Hematopoietic multipotent progenitor cell treated with erythropoietin and hydrocortisone succinate and interleukin-3 and kit ligand, for 6 days (in vitro differentiated cells): ENCODE measurements at places on chromosomes 5 and 9.

GRCh38 chr9:18358325-18358724 is 115.6 kb upstream of the ADAMTSL1 start:
- DNase-seq = no peak

GRCh38 chr5:93603793-93604643 is 21.0 kb downstream of the NR2F1 start:
- no peak for DNase-seq

- no peak for DNase-seq
These were observed 164.5 kb downstream of the PIK3R1 start for GRCh38 chr5:68380078-68380477.

GRCh38 chr9:91179237-91180138 is 182.2 kb downstream of the AUH start:
- no peak for DNase-seq

DNA sequence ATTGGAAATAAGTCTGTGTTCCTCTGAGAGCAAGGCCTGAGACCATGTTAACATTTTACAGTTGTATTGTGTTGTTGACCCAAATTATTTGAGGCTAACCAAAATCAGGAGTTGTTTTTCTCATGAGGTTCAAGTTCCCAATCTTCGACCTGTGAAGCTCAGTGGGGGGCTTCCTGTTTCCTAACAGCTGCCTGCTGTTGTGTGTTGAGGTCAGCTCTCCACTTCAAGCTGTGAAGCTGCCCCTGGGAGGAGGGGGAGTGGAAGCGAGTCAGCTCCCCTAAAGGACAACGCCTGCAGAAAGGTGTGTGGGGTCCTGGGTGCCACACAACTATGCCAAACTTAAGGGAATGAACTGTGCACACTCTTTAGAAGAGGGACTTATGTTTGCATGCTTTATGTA is 295.5 kb downstream of the IRX1 start:
- no peak for DNase-seq

- DNase-seq = no peak
These were observed 41.1 kb upstream of the PLEKHG4B start for GRCh38 chr5:50724-51499.

- DNase-seq = no peak
These were observed 160.2 kb downstream of the MACROH2A1 start for GRCh38 chr5:135238622-135239452.

GRCh38 chr5:140004174-140004573 is 38.9 kb downstream of the NRG2 start:
- no peak for DNase-seq

GRCh38 chr5:155088811-155089210 is 75.3 kb downstream of the KIF4B start:
- DNase-seq = no peak

- no peak for DNase-seq
These were observed 363.9 kb downstream of the AGTPBP1 start for GRCh38 chr9:85377731-85378289.
